ENCODE measurements at places on chromosomes 4 and X.

GRCh38 chr4:41061482-41062185 lies 152.7 kb downstream of the APBB2 start:
- DNase-seq = no peak

GRCh38 chr4:128715616-128716015 lies 93.9 kb upstream of the JADE1 start:
- no peak for DNase-seq

- DNase-seq = no peak
Observed at GRCh38 chr4:1180663-1181062, 8.3 kb upstream of the SPON2 start.

- DNase-seq = no peak
Observed at GRCh38 chrX:47646636-47647035, 3.7 kb downstream of the ELK1 start.

DNA sequence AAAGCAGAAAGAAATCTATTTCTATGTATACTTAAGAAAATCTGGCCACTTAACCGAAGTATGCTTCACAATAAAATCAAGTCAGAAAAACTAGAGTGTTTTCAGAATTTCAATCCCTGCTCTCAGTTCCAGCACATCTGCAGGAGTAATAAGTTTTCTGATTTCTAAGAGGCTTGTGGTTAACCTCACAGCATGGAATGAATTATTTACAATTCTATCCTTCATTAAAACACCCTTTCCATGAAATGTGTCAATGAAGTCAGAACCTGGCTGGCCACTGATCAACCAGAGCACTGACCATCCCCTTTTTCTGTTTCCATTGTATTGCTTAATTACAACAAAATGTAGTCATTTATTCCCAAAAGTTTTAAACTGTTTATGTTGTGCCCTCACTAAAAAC lies 781.4 kb upstream of the INTU start:
- no peak for DNase-seq

- DNase-seq = no peak
Observed at GRCh38 chr4:3436798-3437581, 4.8 kb upstream of the HGFAC start.

GRCh38 chrX:65587616-65588526 lies 53.3 kb upstream of the LAS1L start:
- no peak for DNase-seq

DNA sequence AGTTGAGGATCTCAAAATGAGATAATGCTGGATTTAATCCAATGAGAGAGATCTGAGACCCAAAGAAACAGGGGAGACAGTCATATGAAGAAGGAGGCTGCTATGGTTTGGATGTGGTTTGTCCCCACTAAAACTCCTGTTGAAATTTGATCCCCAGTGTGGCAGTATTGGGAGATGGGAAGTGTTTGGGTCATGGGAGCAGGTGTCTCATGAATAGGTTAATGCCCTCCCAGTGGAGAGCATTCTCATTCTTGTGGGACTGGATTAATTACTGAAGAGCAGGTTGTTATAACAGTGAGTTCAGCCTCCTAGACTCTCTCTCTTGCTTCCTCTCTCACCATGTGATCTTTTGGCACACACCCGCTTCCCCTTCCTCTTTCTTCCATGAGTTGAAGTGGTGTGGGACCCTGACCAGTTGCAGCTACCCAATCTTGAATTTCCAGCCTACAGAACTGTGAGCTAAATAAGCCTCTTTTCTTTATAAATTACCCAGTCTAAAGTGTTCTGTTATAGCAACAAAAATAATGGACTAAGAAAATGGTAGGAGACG lies 70.3 kb downstream of the PPEF2 start:
- no peak for DNase-seq

DNA sequence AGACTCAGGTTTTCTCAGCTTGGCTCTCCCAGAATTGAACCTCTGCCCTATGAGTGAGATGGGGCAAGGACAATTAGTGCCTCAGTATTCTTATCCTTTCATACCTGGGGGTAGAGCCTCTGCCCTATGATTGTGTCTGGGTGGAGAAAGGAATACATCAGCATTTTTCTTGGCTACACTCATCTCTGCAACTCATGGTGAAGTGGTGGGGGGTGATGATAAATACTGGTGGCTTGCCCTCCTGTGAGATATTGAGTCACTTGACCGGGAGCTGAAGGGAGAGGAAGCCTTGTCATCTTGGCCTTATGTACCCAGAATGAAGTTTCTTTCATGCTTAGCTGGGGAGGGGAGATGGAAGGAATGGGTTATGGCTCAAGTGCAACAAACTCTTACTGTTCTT lies 71.3 kb upstream of the ENOX2 start:
- no peak for DNase-seq

GRCh38 chr4:183107891-183108459 lies 8.9 kb downstream of the WWC2 start:
- DNase-seq = no peak

DNA sequence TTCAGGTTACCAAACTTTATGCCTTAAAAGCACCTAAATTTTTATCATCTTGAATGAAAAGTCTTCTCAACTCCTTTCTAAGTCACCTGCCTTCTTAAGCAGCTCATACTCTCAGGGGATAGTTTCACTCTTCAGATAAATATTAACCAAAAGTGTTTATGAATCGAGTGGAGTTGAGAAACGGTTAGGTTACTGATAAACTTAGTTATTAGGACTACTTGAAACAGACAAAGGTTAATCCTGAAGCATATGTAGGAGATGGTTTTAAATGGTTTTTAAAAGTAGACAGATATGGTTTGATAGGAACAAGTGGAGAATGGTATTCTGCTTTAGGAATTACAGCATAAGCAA lies 32.8 kb downstream of the CLDN22 start:
- no peak for DNase-seq

- DNase-seq = no peak
Observed at GRCh38 chr4:66568001-66568400, 897.7 kb upstream of the EPHA5 start.

DNA sequence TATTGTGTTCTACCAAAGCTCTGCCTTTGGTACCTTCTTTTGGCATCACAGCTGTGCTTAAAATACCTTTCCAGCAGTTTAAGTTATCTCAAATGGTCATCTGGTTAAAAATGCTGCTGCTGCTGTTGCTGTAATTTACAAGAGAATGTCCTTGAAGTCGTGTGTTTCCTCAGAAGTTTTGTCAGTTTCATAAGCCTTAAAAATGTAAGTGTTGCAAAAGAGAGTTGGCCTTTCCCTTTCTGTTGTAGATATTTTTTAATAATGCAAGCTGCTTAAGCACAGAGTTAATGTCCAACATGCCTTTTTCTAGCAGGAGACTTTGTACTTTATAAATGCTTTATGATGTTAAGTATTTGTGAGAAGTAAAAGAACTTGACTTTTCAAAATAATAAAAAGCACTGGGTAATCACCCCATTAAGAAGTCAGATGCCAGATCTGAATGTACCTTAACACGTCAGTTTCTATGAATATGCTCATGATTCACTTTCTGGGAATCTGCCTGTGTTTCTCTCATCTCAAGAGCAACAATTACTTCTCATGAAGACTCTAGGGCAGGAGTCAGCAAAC lies 35.3 kb upstream of the TENM3 start:
- DNase-seq = peak; percentile 9

All from SW 1271 (cell line).